ENCODE measurements at places on chromosomes 3 and 15. TPM values are rescaled to one million over a fixed set of nuclear protein-coding genes. Genes with fewer than 3 reads are reported as not detected.

Gene SPESP1
- 2.7 TPM for total RNA-seq

Gene STOML1
- 40.2 TPM for total RNA-seq

Gene SLC24A5
- total RNA-seq = 0.04 TPM

Gene SHQ1
- 20.7 TPM for total RNA-seq

Gene MLF1
- 113 TPM for total RNA-seq

Gene UQCC5
- total RNA-seq = 15.7 TPM

Gene SNRPN
- 194 TPM for total RNA-seq

Gene NUP210
- total RNA-seq = 4.5 TPM

Gene AZI2
- total RNA-seq = 46.1 TPM

Gene TRIM42
- not detected for total RNA-seq

Gene PPP2R3A
- 64.6 TPM for total RNA-seq

Gene SERINC4
- 0.18 TPM for total RNA-seq

Gene SLITRK3
- total RNA-seq = 0.27 TPM

Gene CHDH
- 1.2 TPM for total RNA-seq

Gene PLA2G4E
- total RNA-seq = 0.80 TPM

Gene FGF7
- total RNA-seq = 33.8 TPM

Gene CSTA
- 0.22 TPM for total RNA-seq

DNA sequence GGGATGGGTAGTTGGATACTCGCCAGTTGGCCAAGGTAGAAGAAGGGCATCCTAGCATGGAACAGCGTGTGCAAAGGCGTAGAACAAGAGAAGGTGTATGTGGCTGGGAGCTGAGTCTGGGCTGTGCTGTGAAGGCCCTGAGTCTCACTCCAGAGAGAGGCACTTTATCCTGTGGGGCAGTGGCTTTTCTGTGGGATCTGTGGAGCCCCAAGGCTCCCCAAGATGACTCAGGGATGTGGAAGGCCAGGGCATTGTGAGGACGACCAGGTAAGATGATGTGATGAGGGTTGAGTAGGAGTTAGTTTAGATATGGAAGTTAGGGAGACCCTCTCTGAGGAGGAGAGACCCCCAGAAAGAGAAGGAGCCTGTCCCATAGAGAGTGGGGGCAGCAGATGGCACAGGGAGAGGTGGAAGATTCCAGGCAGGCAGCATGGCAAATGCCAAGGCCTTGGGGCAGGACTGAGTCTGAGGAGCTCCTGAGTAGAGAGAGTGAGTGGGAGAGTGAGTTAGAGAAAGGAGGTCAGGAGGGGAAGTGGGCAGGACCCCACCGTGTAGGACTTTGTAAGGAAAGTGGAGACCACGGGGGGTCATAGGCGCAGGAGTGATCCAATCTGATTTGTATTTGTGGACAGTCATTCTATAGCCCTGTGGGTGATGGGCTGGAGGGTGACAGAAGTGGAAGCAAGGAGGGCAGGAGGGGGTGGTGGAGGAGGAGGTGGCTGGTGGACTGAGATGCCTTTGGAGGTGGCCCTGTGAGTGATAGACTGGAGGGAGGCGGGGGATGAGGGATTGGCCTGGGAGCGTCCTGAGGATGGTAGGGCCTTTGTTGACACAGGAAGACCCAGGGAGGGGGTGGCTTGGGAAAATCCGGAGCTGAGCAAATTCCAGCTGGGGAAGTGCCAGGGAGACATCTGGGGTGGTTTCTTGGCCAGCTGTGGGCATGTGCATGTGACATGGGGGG, 50.3 kb downstream of the FBLN2 start:
- DNase-seq = peak; percentile 78

- no peak for DNase-seq
These were observed 234.5 kb downstream of the UACA start for GRCh38 chr15:70528816-70529215.

- DNase-seq = no peak
These were observed 18.4 kb downstream of the ANKDD1A start for GRCh38 chr15:64930019-64930652.

- no peak for DNase-seq
These were observed 846.3 kb upstream of the ARPP21 start for GRCh38 chr3:34793057-34793456.

DNA sequence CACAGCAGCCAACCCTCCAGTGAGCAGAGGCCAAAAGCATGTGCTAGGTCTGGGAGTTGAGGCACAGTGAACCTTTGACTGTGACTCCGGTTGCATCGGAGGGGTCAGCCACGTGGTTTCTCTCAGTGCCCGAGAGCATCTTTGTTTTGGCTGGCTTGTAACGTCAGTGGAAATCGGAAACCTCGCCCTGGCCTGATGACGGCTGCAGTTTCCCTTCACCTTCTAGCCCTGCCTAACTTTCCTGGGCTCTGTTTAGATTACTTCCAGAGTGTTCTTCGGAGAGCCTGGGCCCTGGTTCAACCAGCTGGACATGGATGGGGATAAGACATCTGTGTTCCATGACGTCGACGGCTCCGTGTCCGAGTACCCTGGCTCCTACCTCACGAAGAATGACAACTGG, 56.6 kb downstream of the MESD start:
- peak; percentile 93 for DNase-seq

DNA sequence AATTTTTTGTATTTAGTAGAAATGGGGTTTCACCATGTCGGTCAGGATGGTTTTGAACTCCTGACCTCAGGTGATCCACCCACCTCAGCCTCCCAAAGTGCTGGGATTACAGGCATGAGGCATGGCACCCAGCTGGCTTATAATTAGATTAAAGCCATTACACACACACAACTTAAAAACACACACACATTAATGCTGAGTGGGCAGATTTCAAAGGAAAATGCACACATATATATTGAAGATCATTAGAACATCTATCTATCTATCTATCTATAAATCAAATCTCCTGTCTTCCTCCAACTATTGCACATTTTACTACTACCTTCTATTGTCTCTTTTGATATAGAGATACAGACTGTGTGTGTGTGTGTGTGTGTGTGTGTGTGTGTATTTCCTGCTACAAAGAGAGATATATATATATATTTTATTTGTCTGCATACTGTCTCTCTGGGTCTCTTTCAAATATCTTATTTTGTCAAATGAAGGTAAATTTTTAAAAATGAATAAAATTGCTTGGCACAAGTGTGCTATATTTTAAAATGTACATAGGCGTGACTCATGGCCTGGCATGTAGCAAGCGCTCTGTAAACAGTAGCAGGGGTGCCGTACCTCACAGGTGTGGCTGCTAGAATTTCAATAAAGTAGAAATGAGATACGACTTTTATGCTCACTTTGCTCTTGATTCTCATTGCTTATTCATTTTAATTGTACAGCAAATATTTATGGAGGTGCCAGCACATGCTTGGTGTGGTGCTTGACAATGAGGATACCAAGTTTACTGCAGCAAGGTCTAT, 655.8 kb downstream of the AGBL1 start:
- no peak for DNase-seq

DNA sequence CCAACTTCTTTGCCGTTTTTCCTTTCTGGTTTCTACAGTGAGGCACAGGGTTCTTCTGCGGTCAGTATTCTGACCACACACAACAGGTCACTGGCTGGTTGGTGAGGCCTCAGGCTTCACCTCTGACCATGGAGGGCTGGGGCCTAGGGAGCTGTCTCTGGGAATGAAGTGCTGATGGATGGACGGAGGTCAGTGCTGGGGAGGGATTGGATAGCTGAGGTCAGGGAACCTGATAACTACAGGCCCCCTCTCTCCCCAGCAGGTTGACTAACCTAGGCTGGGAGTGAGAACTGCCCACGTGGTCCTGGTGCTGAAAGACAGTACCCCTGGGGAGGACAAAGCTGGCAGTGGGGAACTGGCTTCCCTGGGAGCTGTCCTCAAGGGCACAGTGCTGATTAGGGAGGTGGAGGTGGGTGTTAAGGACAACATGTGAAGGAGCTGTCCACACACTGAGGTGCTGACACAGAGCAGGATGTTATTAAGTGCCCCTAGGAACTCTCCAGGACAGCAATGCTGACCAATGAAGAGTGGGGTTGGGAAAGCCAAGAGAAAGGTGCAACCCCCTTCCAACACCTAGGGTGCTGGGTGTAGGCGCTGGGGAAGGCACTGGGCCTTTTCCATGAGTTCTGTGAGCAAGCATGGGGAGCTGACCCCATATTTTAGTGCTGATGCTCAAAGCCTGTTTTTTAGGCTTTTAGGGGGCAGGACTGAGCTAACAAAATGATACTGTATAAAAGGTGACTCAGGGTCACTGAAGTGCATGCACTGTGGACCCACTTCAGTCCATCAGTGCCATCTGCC, 45.2 kb downstream of the ATP2B2 start:
- DNase-seq = peak; percentile 74

DNA sequence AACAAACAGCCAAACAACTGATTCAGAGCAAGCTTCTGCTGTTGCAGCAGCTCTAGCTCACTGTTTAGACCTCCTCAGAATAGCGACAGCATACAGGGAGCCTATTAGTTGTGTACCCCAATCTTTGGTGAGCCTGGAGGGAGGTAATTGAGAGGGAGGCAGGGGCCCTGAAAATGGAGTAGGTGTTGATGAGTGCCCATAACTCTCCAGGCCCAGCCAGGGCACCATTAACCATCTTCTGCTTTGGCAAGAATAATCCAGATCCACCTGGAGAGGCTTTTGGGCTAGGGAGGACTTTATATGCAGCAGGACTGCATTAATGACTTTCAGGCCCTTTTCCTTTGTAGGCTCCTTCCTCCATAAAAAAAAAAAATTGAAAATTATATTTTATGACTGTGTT, 20.9 kb downstream of the PLCL2 start:
- no peak for DNase-seq

- peak; percentile 45 for DNase-seq
These were observed 46.9 kb downstream of the TBL1XR1 start for GRCh38 chr3:177150218-177150916.

GRCh38 chr3:161914703-161915417, 418.3 kb downstream of the OTOL1 start:
- DNase-seq = peak; percentile 90

GRCh38 chr3:69288161-69288895, 97.6 kb downstream of the FRMD4B start:
- no peak for DNase-seq

- DNase-seq = peak; percentile 20
These were observed 50.3 kb upstream of the CHRNB4 start for GRCh38 chr15:78691167-78691850.

DNA sequence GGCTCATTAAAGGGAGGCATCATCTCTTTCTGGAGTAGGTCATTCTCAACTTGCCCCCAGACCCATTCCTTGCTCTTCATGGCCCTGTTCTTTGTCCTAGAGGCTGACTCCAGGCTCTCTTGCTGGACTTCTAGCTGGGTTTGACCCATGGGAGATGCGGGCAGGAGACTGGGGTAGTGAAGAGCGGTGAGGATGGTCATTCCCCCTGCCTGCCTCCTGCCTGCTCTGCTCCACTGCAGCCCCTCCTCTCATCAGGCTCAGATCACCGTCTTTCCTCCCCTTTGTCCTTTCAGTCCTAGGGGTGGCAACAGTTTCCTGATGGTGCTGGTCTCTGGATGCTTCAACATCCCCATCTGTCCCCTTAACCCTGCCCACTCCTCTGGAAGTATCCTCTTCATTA, 170.9 kb downstream of the ABHD5 start:
- DNase-seq = no peak

DNA sequence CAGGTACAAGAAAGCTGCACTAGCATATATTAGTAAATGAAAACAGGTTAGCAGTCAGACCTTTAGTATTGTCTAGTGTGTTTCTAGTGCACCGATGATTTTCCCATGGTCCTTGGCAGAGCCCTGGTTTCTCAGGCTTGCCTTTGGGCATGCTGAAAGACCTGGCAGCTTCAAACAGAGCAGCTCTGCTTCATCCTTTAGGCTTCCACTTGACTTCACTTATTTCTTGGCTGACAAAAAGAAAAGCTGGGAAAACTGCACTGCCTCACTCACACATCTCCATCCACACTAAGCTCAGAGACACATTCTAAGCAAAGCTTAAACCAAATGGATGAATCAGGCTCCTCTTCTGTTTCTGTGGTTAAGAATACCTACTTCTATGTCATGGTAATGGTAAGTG, 374.8 kb upstream of the PDZRN3 start:
- no peak for DNase-seq

DNA sequence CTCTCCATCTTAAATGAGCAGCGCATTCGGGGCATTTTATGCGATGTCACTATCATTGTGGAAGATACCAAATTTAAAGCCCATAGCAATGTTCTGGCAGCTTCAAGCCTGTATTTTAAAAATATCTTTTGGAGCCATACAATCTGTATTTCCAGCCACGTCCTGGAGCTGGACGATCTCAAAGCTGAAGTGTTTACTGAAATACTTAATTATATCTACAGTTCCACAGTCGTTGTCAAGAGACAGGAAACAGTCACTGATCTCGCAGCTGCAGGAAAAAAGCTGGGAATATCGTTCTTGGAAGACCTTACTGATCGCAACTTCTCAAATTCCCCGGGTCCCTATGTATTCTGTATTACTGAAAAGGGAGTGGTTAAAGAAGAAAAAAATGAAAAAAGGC, 44.4 kb upstream of the RASA2 start:
- DNase-seq = peak; percentile 82

- DNase-seq = no peak
These were observed 25.6 kb upstream of the MAP3K13 start for GRCh38 chr3:185337231-185337816.

DNA sequence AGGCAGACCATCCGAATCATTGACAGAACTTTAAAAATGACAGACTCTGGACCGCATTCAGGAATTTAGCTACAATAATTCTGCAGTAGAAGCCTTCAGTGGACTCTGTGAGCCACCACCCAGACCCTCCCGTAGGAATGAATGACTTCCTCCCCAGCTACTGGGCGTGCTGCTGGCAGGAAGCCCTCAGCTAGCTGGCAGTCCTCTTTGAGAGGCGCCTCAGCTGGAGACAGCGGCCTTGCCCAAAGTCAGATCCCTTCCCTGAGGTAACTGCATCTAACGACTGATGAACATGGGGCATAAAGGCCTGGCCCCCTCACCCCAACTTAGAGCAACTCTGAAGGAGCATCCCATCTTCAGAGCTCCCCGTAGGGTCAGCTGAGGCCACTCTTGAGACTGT, 25.8 kb downstream of the CRABP1 start:
- DNase-seq = peak; percentile 45

DNA sequence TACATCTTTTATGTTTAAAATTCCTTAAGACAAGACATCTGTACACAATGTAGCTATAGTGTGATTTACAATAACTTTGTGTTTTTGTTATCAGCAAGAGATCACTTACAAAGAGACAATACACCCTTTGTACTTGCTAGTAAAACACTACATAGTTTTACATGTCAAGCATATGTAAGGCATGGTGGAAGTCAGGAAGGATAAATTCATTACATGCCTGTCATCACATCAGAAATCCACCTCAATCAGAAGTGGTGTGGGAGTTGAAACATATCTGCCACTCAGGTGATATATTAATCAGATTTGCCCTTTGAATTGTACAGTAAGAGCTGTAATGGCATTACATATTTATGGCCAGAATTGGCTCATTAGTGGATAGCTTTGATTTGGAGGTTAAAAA, 95.5 kb downstream of the MBNL1 start:
- DNase-seq = no peak

Data from muscle of leg (tissue), 16 donors.